ENCODE measurements at places on chromosomes 16 and 17.

DNA sequence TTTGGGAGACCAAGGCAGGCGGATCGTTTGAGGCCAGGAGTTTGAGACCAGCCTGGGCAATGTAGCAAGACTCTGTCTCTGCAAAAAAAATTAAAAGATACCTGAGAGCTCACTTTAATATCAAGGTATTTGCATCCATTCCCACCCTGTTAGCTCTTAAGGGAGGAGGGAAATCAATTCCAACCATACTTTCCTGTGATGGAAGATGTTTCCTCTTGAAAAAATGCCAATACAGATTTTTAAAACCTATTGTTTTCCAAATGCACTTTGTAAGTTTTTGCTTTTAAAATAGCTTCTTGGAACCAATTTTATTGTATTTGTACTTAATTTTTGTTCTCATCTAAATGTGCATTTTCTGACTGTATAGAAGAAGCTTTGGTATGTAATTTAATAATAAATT is 49.2 kb downstream of the GOSR1 start:
- no peak for DNase-seq

DNA sequence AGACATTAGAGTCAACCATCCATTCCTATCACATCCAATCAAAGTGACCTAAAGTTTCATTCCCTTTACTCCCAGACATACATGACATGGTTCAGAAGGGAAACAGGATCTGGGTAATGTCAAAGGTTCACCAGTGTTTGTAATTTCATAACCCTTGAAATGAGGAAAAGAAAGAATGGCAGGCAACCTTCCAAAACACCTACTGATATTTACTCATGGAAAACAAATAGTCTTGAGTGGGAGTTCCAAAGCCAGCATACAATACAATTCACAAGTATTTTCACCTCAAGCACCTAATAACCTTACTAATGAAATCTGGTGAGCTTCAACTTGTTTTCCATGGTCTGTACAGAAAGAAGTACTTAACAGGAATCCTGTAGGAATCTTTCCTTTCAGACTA is 72.5 kb upstream of the AXIN2 start:
- no peak for DNase-seq

- no peak for DNase-seq
Observed at GRCh38 chr17:75116737-75117136, 7.0 kb downstream of the ARMC7 start.

- no peak for DNase-seq
Observed at GRCh38 chr17:19553036-19553435, 19.4 kb downstream of the SLC47A1 start.

GRCh38 chr16:1559446-1559975 is 26.0 kb downstream of the TMEM204 start:
- no peak for DNase-seq
